Ovary (tissue), 10 donors: ENCODE measurements at places on chromosomes 1 and 21. TPM values are rescaled to one million over a fixed set of nuclear protein-coding genes. Genes with fewer than 3 reads are reported as not detected.

- DNase-seq, result no peak
- no peaks in the 10 kb centered on the region for H3K27me3 ChIP-seq
- peaks cover 2% of the 10 kb centered on the region for H3K4me1 ChIP-seq
- H3K36me3 ChIP-seq, result no peaks in the 10 kb centered on the region
Observed at GRCh38 chr1:63967901-63968300, 194.1 kb downstream of the ROR1 start.

DNA sequence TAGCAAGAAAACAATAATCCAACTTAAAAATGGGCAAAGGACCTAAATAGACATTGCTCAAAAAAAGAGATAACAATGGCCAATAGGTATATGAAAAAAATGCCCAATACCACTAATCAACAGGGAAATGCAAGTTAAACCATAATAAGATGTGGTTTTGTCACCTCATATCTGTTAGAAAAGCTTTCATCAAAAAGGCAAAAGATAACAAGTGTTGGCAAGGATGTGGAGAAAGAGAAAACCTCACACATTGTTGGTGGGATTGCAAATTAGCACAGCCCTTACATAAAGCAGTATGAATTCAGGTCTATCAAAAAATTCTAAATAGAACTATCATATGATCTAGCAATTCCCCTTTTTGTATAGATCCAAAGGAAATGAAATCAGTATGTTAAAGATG lies 387.2 kb upstream of the DUSP10 start:
- no peak overlapping the region for H3K4me3 ChIP-seq
- H3K27ac ChIP-seq, result no peak overlapping the region
- no peak for DNase-seq
- H3K4me1 ChIP-seq, result no peaks in the 10 kb centered on the region

- H3K27ac ChIP-seq, result no peak overlapping the region
- H3K36me3 ChIP-seq, result no peaks in the 10 kb centered on the region
- no peaks in the 10 kb centered on the region for H3K27me3 ChIP-seq
Observed at GRCh38 chr1:4139646-4140045, 239.6 kb upstream of the C1orf174 start.

DNA sequence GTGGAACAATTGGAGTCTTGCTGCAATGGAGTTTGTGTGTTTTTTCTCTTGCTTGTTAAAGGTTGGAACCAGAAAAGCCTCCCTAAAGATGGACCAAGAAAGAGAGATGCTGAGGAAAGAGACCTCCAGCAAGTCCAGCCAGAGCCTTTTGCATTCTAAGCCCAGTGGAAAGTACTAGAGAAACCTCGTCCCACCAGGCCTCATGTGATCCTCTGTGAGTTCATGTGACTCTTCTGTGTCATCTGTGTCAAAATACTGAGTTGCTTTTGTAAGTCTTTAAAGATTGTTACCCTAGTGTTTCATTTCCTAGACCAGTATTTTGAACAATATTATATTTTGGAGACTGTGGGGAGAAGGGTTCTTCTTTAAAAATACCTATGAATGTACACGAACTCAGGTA lies 12.5 kb upstream of the EFHD2 start:
- no peak overlapping the region for H3K4me3 ChIP-seq
- H3K4me1 ChIP-seq, result no peaks in the 10 kb centered on the region
- H3K27me3 ChIP-seq, result no peaks in the 10 kb centered on the region
- H3K36me3 ChIP-seq, result no peaks in the 10 kb centered on the region
- DNase-seq, result no peak
- no peak overlapping the region for H3K27ac ChIP-seq

DNA sequence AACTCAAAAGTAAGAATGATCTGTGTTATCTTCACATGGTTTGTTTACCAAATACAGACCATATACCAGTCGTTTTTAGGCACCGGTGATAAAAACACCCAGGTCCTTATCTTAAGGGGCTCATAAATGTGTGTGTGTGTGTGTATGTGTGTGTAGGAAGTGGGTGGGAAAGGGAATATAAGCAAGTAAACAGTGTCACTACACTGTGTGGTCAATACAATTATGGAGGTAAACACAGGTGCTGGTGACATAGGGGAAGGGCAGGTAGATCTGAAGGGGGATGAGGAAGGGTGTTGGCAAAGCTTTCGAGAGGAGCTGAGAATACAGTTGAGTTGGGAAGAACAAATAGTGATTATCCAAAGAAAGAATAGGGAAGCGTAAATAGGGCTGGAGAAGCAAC lies 19.1 kb upstream of the MRPS6 start:
- no peak overlapping the region for H3K27ac ChIP-seq
- no peak for DNase-seq
- H3K36me3 ChIP-seq, result no peaks in the 10 kb centered on the region

DNA sequence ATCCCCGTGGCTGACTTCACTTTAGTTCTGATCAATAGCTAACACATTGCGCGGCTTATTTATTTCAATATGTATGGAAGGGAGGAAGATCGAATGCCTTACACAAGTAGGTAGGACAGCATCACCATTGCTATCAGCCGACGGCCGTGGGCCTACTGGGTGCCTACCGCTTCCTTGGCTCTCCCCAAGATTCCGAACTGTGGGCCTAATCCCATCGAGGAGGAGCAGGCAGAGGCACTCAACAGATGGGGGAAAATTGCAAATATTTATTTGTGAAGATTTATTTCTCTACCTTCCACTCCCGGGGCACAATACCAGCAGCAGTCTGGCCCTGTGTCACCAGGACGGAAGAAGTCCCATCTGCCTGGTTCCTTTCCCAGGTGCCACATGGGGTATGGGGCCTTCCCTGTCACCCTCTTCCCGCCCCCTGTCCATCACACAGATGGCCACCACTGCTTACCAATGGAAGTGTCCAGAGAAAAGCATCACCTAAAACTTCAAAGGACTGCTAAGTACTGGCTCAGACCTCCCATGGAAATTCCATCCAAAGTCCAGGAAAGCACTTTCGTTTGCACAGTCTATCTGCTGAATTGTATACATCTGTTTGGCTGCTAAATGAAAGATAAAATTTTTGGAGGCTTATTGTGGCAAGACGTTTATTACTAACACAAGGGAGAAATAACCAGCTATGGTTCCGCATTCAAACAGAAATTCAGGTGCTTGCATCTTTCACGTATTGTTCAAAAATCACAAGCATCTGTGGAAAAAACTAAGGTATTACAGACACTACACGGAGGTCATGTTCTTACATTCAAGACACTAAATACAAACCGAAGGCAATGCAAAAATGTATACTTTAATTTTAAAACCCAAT lies 11.8 kb downstream of the AGT start:
- H3K27ac ChIP-seq, result no peak overlapping the region
- H3K27me3 ChIP-seq, result no peaks in the 10 kb centered on the region
- DNase-seq, result no peak
- H3K36me3 ChIP-seq, result no peaks in the 10 kb centered on the region
- no peak overlapping the region for H3K4me3 ChIP-seq

GRCh38 chr1:36753451-36753850 lies 270.7 kb upstream of the CSF3R start:
- H3K36me3 ChIP-seq, result no peaks in the 10 kb centered on the region
- H3K27me3 ChIP-seq, result no peaks in the 10 kb centered on the region
- no peak overlapping the region for H3K27ac ChIP-seq

- H3K27ac ChIP-seq, result no peak overlapping the region
- no peaks in the 10 kb centered on the region for H3K4me1 ChIP-seq
- no peak for DNase-seq
- no peak overlapping the region for H3K4me3 ChIP-seq
- no peaks in the 10 kb centered on the region for H3K36me3 ChIP-seq
Observed at GRCh38 chr1:178004926-178005391, 35.1 kb upstream of the SEC16B start.

- no peak overlapping the region for H3K4me3 ChIP-seq
- H3K27me3 ChIP-seq, result no peaks in the 10 kb centered on the region
- H3K27ac ChIP-seq, result no peak overlapping the region
- DNase-seq, result no peak
- H3K4me1 ChIP-seq, result no peaks in the 10 kb centered on the region
- no peaks in the 10 kb centered on the region for H3K36me3 ChIP-seq
Observed at GRCh38 chr1:116498789-116499628, 71.8 kb downstream of the CD58 start.

CFAP57 gene
- 1.0 TPM for total RNA-seq

DMBX1 gene
- not detected for total RNA-seq

RBP7 gene
- total RNA-seq, result 1.5 TPM

CRNN gene
- not detected for total RNA-seq

LIN28A gene
- total RNA-seq, result 1.3 TPM

CDC42BPA gene
- 46.2 TPM for total RNA-seq

USP1 gene
- total RNA-seq, result 34.1 TPM

TAS1R1 gene
- 0.20 TPM for total RNA-seq

AKR7A2 gene
- 83.6 TPM for total RNA-seq

COL11A1 gene
- total RNA-seq, result 1.4 TPM

CCDC185 gene
- not detected for total RNA-seq

CD48 gene
- 1.3 TPM for total RNA-seq
